Esophagus muscularis mucosa (tissue), 4 donors: ENCODE measurements at places on chromosomes 13 and 19. TPM values are rescaled to one million over a fixed set of nuclear protein-coding genes. Genes with fewer than 3 reads are reported as not detected.

Gene FXYD5
- 49.3 TPM for total RNA-seq

Gene GARIN5A
- total RNA-seq, result 0.52 TPM

Gene ARHGEF7
- total RNA-seq, result 53.6 TPM

Gene SLC1A6
- not detected for total RNA-seq

Gene DOCK6
- total RNA-seq, result 42.0 TPM

Gene SYCN
- total RNA-seq, result not detected

Gene IL11
- not detected for total RNA-seq

Gene VAV1
- 8.0 TPM for total RNA-seq

DNA sequence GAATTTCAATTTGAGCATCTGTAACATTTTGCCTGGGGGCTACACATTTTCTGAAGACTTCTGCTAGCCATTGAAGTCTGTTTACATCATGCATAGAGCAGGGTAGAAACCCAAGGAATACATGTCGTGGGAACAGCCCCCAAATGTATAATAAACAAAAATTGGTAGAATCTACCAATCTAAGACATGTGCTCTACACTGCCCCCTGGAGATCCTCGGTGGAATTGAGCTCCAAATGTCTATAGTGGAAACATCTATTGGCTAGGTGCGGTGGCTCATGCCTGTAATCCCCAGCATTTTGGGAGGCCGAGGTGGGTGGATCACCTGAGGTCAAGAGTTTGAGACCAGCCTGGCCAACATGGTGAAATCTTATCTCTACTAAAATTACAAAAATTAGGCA is 57.3 kb downstream of the MBD3L2B start:
- DNase-seq, result no peak

DNA sequence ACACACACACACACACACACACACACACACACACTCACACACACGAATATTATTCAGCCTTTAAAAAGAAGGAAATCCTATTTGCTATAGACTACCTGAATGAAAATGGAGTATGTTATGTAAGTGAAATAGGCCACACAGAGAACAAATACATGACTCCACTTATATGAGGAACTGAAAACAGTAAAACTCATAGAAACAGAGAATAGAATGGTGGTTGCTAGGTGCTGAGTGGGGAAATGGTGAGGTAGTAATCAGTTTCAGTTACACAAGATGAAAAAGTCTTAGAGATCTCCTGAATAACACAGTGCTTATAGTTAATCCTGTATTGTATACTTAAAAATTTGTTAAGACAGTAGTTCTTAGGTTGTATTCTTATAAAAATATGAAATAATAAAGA is 8.2 kb downstream of the ZNF677 start:
- no peak for DNase-seq

DNA sequence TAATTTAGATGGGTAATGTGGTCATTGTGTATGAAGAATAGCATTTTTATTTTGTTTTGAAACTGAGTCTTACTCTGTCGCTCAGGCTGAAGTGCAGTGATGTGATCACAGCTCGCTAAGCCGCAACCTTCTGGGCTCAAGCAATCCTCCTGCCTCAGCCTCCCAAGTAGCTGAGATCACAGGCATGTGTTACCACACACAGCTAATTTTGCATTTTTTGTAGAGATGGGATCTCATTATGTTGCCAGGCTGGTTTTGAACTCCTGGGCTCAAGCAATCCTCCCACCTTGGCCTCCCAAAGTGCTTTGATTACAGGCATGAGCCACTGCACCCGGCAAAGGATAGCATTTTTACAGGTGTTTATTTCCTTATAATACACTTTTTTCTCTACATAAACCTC is 36.6 kb downstream of the SERTM1 start:
- DNase-seq, result no peak

- no peak for DNase-seq
Measured at GRCh38 chr13:114285166-114285808, 3.9 kb downstream of the UPF3A start.

DNA sequence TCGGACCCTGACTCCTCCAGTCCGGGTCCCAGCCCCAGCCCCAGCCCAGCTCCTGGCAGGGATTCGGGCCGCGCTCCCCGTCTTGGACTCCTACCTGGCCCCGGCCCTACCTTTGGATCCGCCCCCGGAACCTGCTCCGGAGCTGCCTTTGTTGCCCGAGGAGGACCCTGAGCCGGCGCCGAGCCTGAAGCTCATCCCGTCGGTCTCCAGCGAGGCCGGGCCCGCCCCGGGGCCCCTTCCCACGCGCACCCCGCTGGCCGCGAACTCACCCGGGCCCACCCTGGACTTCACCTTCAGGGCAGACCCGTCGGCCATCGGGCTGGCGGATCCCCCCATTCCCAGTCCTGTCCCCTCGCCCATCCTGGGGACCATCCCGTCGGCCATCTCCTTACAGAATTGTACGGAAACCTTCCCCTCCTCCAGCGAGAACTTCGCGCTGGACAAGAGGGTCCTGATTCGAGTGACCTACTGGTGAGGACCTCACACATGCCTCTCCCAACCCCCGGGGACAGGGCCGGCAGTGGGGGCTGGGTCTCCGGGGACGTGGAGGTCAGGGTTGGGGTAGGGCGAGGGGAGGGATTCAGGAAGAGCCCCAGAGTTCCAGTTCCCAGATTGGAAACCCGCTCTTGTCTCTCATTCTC is 732 bp downstream of the SELENOV start:
- DNase-seq, result no peak

GRCh38 chr19:52664461-52664860 is 26.3 kb upstream of the ZNF83 start:
- no peak for DNase-seq

- DNase-seq, result peak; percentile 47
Measured at GRCh38 chr19:32017176-32017953, 328.0 kb upstream of the ZNF507 start.

DNA sequence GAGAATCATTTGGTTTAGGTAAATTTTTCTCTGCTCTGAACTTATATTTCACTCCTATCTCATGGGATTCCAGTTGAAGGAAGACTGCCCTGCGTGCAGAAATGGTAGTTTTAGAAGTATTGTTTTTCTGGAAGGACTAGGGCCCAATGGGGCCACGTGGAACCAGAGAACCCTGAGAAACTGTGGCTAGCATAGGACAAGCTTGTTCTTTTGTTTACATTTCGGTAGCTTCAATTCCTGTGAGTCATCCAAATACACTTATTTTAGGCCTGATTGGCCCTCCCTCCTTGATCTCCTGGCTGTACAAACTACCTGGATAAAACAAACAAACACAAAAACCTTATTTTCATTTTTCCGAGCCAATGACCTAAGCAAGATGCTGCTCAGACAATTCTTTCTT is 124.0 kb downstream of the ITGBL1 start:
- no peak for DNase-seq

GRCh38 chr13:98349731-98350305 is 172.7 kb upstream of the RNF113B start:
- no peak for DNase-seq

- DNase-seq, result no peak
Measured at GRCh38 chr13:26017196-26017921, 34.5 kb downstream of the SHISA2 start.
